Upper lobe of right lung (tissue), 1 donor: ENCODE measurements at places on chromosomes 13 and 19. TPM values are rescaled to one million over a fixed set of nuclear protein-coding genes. Genes with fewer than 3 reads are reported as not detected.

SOX1 gene
- total RNA-seq, result not detected

FREM2 gene
- 13.9 TPM for total RNA-seq

IGFL2 gene
- total RNA-seq, result not detected

SYT5 gene
- total RNA-seq, result not detected

GRCh38 chr19:42420055-42420544 is 7.1 kb downstream of the LIPE start:
- H3K4me1 ChIP-seq, result peaks cover 24% of the 10 kb centered on the region
- H3K27ac ChIP-seq, result no peak overlapping the region

- H3K4me3 ChIP-seq, result no peak overlapping the region
- no peak overlapping the region for H3K27ac ChIP-seq
- H3K36me3 ChIP-seq, result no peaks in the 10 kb centered on the region
- DNase-seq, result no peak
- H3K27me3 ChIP-seq, result no peaks in the 10 kb centered on the region
- H3K4me1 ChIP-seq, result no peaks in the 10 kb centered on the region
These were observed 536.5 kb downstream of the PCDH9 start for GRCh38 chr13:66693656-66694055.
